Activated naive CD8-positive, alpha-beta T cell treated with anti-CD3 and anti-CD28 coated beads, Interleukin-2, amount 10 ng/mL, durations not matched to agents 7 days and 5 days (primary cell): ENCODE measurements at places on chromosomes 2 and 18.

GRCh38 chr2:213863541-213863940 is 547.3 kb upstream of the VWC2L start:
- no peak for DNase-seq

DNA sequence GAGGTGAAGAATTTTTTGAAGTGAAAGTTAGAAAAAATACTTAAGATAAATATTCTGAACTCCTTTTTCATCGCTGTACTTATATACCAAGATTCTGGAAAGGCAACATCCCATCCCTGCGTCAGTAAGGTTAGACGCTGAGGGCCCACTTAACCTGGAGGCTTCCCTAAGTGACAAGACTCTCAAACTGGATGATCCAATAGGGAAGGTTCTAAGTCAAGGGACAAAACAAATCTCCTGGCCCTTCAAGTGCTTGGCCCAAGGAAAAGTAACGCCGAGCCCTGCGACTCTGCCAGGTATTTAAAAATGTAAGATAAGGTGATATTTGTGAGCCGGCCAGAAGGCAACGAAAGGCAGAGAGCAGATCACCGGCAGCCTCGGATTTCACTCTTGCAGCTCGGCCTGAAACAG is 1.3 kb downstream of the STK39 start:
- DNase-seq = no peak

GRCh38 chr2:238841542-238842164 is 6.2 kb upstream of the TWIST2 start:
- DNase-seq = no peak

DNA sequence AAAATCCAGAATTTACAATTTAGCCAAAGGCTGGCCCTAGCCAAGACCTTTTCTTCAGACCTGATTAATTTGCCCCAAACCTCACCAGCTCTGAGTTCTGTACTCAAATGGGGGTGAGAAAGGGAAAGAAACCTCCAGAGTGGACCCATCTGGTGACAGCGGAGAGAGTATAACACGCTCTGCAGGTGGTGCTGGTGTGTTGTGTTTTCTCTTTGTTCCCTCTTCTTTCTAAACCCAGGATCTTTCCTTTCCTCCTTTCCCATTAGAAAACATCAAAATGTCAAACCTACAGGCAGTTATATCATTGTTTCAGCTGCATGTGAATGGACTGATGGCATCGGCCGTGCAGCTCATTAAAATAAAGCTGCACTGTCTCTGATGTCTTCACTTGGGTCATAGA is 253.2 kb upstream of the SP5 start:
- no peak for DNase-seq
